ENCODE measurements at places on chromosomes 2 and 18. TPM values are rescaled to one million over a fixed set of nuclear protein-coding genes. Genes with fewer than 3 reads are reported as not detected.

KLHL30 gene
- total RNA-seq, result not detected

CRYBA2 gene
- total RNA-seq, result not detected

HOXD9 gene
- total RNA-seq, result 0.75 TPM

B4GALT6 gene
- total RNA-seq, result 6.6 TPM

C1GALT1C1L gene
- 0.50 TPM for total RNA-seq

FBLN7 gene
- total RNA-seq, result 2.4 TPM

SH3BP4 gene
- total RNA-seq, result 43.1 TPM

CCDC138 gene
- 7.4 TPM for total RNA-seq

USP40 gene
- total RNA-seq, result 46.9 TPM

ALPG gene
- total RNA-seq, result not detected

GLI2 gene
- 5.1 TPM for total RNA-seq

KYNU gene
- 16.6 TPM for total RNA-seq

SRD5A2 gene
- total RNA-seq, result not detected

PRKAG3 gene
- not detected for total RNA-seq

SERPINB10 gene
- total RNA-seq, result 1.00 TPM

ITGB6 gene
- not detected for total RNA-seq

ATP6V1B1 gene
- 0.62 TPM for total RNA-seq

RIOK3 gene
- 56.6 TPM for total RNA-seq

INPP5D gene
- 1.6 TPM for total RNA-seq

ATP8B1 gene
- 46.1 TPM for total RNA-seq

TNP1 gene
- total RNA-seq, result not detected

POTEJ gene
- not detected for total RNA-seq

CDH2 gene
- total RNA-seq, result 107 TPM

SFXN5 gene
- total RNA-seq, result 14.8 TPM

OSBPL1A gene
- 47.5 TPM for total RNA-seq

VIT gene
- total RNA-seq, result 0.37 TPM

FBXO41 gene
- total RNA-seq, result 2.1 TPM

HYCC2 gene
- 9.4 TPM for total RNA-seq

PTPRM gene
- 25.6 TPM for total RNA-seq

METTL5 gene
- total RNA-seq, result 50.2 TPM

ADD2 gene
- total RNA-seq, result 0.37 TPM

ADRA2B gene
- total RNA-seq, result not detected

TOGARAM2 gene
- 0.11 TPM for total RNA-seq

ASAP2 gene
- 43.5 TPM for total RNA-seq

GALNT5 gene
- total RNA-seq, result 7.2 TPM

TLX2 gene
- total RNA-seq, result not detected

TGFA gene
- total RNA-seq, result not detected

DYNAP gene
- total RNA-seq, result not detected

C2orf80 gene
- not detected for total RNA-seq

SCG2 gene
- total RNA-seq, result 0.44 TPM

ACMSD gene
- not detected for total RNA-seq

ARHGEF33 gene
- 1.5 TPM for total RNA-seq

TUBA4B gene
- total RNA-seq, result 0.11 TPM

TEX44 gene
- total RNA-seq, result not detected

All from uterine smooth muscle cell (primary cell).